Kidney tubule cell (primary cell): ENCODE measurements at places on chromosomes 12 and 14.

DNA sequence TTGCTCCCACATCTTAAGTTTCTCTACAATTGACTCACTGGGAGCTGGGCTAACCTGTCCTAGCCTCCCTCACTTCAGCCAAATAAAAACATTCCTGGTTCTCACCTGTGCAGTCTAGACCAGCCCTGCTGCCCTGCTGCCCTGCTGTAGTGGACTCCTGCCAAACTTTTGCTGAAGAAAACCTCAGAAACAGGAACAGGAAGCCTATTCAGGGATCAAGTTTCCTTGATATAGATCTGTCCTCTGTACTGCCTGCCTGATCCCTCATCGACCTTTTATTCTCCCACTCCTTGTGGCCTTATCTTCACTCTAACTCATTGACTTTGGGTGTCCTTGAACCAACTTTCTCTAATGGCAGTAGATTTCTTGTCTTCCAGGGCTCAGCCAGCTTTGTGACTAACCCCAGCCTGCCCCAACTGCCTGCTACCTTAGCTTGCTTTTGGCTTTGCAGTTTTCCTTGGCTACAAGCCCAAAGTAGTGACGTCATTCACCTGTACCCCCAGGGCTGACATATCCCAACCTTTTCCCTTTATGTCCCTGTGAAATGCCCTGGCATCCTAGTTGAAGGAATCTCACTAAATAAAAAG, 234.8 kb downstream of the DUSP6 start:
- DNase-seq: peak; percentile 76

DNA sequence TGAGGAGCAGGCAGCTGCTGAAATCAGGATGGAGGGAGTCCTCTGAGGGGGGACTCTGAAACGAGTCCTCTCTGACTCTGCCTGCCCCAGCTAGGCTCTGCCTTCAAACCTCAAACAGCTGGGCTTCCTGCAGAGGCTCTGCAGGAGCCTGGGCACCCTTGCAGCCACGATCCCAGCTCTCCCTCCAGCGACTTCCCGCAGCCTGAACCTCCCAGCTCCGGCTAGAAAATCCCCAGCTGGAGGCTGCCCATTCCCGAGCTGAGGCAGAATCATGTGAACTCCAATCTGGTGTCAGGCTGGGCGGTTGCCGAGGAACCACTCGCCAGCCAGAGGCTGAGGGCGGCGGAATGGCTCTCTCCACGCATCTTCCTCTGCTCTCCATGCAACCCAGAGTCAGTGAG, at the start of gene GPR68:
Gene GPR68, minus strand, starts transcription at position 204 of the 401 bp plus-strand sequence. CDS start 9,654 bp downstream, outside the sequence.
- DNase-seq: peak; percentile 62

DNA sequence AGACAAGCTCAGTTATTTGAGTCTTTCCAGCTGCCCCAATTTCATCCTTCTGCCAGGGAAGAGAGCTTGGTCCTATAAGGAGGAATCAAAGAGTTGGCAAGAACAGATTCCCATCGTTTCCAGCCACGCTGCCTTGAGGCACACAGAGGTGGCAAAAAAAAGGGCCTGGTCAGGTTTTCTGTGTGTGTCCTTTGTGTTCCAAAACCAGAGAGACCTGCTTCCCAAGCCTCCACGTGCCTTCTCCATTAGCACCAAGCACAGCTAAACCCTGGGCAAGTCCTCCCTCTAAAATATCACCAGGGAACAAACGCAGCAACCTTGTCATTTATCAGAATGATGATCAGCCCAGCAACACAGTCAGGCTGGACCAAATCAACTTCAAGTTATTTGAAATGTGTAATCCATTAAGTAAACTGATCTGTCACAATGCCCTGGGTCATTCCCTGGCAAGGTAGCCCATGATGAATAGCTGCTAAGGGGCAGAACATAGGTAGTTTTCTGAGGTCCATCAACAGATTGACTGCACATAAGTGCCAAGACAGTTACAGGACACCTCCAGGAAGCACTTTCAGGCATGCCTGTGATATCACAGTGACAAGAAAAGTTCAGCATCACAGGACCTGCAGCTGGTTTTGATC, 28.6 kb upstream of the C12orf42 start:
- peak; percentile 74 for DNase-seq

GRCh38 chr12:124508381-124509079, 58.9 kb downstream of the NCOR2 start:
- no peak for DNase-seq

- no peak for DNase-seq
Measured at GRCh38 chr14:74509587-74510222, 16.1 kb downstream of the ISCA2 start.

GRCh38 chr12:31589904-31590641, 863 bp downstream of the DENND5B start:
- peak; percentile 70 for DNase-seq

- DNase-seq: no peak
Measured at GRCh38 chr14:54470701-54471100, 18.1 kb downstream of the GMFB start.

- DNase-seq: no peak
Measured at GRCh38 chr12:17016116-17016864, 410.3 kb upstream of the LMO3 start.

- no peak for DNase-seq
Measured at GRCh38 chr12:94990222-94990621, 13.3 kb downstream of the NDUFA12 start.

DNA sequence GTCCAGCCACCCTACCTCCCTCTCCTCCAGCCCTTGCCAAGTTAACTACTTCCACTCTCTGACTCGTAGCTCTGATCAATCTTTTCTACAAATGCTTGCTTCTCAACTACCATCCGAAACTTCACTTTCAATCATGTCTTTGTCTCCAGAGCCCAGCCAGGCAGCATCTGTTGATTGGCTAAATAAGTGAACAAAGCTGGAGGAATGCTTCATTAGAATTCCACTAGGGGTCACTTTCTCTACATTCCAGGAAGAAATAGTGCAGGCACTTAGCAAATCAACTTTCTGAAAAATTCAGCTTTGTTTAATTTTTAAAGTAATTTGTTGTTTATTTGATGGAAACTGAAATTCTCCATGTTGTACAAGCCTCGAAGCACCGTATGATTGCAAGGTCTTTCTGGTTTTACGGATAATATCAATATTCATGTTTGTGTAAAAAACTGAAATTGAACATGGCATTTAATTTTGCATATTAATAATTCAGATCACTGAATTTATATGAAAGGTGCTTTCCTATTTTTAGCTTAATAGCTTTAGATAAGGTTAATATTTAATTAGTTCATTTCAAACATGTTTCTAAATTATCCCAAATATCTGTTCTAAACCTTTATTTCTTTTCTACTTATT, 32.4 kb upstream of the HELB start:
- DNase-seq: peak; percentile 55
